ENCODE measurements at places on chromosomes 5 and 9.

- DNase-seq, result no peak
Measured at GRCh38 chr9:37425298-37425752, 2.8 kb downstream of the GRHPR start.

DNA sequence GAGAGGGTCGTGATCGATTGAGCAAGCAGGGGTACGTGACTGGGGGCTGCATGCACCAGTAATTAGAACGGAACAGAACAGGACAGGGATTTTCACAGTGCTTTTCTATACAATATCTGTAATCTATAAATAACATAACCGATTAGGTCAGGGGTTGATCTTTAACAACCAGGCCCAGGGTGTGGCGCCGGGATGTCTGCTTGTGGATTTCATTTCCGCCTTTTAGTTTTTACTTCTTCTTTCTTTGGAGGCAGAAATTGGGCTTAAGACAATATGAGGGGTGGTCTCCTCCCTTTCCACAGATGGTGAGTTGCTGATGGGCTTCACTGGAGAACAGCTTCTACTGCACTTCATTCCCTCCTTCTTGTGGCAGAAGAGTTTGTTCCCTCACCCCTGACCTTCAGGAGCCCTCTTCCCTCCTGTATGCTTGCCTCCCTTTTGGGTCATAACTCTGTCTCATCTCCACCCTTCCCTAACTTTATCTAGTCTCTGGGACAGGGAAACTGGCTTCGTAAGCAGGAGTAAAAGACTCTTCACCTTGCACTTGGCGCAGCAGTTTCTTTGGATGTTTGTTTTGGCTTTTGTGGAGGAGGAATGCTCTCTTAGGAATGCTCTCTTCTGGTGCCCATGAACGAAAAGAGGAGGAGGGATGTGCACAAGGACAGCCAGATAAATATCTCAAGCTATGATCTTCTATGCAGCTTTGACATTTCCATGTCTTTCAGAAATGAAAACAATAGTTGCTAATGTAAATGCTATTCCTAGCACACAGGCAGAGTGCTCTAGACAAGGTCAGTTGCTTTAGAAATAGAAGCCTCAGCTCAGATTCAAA lies 139.8 kb upstream of the RPS23 start:
- DNase-seq, result no peak

- DNase-seq, result no peak
Measured at GRCh38 chr5:157511651-157512644, 51.9 kb downstream of the NIPAL4 start.

DNA sequence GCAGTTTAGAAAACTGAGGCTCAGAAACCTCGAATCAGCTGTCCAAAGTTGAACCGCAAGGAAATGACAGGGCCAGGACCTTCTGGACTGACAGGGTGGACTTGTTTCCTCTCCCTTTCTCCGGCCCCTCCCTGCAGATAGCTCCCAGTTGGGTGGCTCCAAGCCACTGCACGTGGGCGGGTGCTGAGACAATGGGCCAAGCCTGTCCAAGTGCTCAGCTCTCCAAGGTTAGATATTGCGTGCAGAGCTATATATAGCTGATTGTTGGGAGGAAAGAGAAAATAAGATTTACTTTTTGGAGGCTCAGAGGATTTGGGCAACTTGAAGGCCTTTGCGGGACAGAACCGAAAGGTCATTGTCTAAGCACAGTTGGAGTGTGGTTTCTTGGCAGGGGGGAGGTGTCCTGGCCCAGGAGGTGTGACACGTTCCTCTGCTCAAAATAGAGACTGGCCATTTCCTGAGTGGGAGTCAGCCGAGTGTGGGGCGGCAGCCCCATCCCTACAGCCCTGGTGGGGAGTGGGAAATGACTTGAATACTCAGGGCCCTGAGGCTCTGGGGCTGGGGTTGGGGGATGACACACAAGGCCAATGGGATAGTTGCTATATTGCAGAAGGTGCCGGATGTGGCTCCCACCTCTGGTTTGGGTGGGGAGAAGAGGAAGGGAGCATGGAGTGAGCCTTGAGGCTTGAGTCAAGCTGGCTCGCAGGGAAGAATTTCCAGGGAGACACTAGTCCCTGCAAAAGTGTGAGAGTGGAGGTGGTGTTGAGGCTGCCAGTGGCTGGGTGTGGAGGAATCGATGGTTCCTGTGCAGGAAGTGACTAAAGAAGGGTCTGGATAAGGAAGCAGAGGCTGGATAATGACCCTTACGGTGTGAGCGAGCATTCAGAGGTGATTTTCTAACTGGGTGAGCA lies 44.4 kb upstream of the SMAD5 start:
- DNase-seq, result no peak

DNA sequence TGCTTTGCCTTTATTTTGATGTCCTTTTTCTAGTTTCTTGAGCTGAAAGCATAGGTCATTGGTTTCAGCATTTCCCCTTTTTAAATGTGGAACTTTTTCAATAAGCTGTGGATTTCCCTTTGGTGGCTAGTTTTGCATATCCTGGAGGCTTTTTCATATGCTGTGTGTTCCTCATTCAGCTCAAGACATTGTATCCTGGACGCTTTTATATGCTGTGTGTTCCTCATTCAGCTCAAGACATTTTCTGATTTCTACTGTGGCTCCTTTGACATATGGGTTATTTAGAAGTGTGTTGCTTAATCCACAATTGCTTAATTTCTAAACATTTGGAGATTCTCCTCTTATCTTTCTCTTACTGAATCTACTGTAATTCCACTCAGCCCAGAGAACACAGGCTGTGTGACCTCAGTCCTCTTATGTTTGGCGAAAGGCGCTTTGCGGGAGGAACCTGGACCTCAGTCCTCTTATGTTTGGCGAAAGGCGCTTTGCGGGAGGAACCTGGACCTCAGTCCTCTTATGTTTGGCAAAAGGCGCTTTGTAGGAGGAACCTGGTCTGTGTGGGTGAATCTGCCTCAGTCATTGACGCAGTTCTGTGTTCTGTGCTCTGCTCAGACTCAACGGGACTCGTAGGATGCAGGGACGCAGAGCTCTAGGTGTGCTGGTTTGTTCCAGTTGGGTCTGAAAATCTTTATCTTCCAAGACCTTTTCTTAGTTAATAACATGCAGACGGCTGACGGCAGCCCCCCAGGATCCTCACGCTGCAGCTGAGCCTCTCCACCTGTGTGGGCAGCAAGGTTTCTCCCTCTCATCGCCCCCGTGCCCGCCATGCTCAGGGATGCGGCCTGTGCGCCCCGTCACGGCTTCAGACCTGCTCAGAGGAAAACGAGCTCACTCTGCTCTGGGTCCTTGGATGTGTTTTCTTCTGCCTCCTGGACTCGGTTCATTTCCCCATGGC lies 6.0 kb upstream of the SLC9A3 start:
- peak; percentile 17 for DNase-seq

- no peak for DNase-seq
Measured at GRCh38 chr5:69074664-69075521, 18.9 kb upstream of the SLC30A5 start.

- DNase-seq, result no peak
Measured at GRCh38 chr9:37920471-37921167, 16.7 kb upstream of the SLC25A51 start.

- DNase-seq, result no peak
Measured at GRCh38 chr5:83471405-83472212, at the start of gene VCAN. Gene VCAN, plus strand, starts transcription at chr5:83471744. Its CDS starts 11,775 bp downstream, at chr5:83483519.

DNA sequence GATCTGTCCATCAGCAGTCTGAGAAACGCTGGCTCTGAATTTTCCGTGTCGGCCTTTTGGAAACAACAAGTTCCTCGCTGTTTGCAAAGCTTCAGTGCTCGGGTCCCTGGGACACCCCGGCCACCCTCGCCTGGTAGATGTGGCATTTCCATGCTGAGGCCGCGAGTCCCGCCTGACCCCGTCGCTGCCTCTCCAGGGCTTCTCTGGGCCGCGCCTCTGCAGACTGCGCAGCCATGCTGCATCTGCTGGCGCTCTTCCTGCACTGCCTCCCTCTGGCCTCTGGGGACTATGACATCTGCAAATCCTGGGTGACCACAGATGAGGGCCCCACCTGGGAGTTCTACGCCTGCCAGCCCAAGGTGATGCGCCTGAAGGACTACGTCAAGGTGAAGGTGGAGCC lies 4.7 kb downstream of the NTNG2 start:
- no peak for DNase-seq

GRCh38 chr9:127039492-127039891 lies 82.9 kb downstream of the ANGPTL2 start:
- no peak for DNase-seq

GRCh38 chr9:128687453-128687852 lies 1.6 kb upstream of the SET start:
- DNase-seq, result no peak

GRCh38 chr5:158879993-158880392 lies 219.7 kb downstream of the EBF1 start:
- no peak for DNase-seq

- DNase-seq, result no peak
Measured at GRCh38 chr9:16680975-16681651, 189.4 kb downstream of the BNC2 start.

- DNase-seq, result no peak
Measured at GRCh38 chr9:83220730-83221129, 157.8 kb upstream of the RASEF start.

- DNase-seq, result no peak
Measured at GRCh38 chr5:128579093-128579492, 41.0 kb upstream of the FBN2 start.

DNA sequence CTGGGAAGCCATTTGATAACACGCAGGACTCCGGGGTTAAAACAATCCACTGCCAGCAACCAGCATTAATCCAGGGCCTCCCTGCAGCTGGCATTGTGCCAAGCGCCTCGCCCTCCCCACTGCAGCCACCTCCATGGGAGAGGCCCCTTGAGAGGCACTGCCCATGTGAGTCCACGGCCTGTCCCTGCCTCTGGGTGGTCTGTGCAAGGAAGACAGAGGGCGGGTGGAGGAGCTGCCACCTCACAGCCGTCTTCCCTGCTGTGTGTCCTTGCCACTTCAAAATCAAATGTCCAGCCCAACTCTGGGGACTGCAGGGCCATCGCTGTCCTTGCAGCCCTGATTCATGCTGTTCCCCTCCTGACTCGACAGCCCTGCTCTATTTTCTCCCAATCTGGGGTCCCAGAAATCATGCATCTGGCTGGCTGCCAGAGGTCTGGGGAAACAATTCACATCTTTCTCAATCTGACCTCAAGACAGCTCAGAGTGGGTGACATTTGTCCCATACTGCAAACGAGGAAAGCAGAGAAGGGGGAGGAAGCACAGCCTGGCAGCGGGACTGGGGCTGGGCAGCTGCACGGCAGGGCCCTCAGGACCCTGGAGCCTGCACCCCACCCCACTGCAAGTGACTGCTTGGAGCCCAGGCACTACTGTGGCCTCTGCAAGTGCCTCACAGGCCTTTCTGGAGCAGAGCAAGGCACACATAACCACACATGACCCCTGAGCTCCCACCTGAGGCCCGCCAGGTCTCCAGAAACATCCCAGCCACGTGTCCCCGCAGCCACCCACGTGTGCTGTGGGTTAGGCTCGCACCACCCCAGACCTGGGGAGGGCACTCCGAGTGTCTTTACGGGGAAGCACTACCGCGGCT lies 15.7 kb downstream of the BRD3OS start:
- DNase-seq, result no peak

DNA sequence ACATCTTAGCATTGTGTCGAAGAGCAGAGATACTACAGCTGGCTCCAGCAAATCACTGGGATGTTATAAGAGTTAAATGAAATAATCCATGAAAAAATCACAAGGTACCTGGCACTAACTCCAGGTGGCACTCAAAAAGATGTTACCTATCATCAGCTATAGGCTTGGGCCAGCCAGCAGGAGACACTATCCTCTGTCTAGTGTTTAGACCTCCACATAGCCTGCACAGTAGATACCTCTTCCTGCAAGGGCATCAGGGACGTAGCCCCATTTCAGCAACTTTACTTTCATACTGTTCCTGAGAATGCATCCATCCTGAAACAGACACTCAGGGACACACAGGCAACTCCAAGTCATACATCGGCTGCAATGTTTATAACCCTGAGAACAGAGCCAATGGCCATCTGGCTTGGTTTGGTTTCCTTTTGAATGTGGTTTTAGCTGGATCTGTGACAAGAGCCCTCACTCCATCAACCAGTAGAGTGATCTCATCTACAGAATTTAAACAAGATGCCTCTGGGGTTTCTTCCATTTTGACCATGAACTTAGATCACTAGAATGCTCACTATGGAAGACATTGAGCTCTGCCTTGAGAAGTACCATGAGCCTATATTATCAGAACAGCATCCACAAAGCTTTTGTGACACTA lies 69.9 kb downstream of the TLE1 start:
- DNase-seq, result no peak

DNA sequence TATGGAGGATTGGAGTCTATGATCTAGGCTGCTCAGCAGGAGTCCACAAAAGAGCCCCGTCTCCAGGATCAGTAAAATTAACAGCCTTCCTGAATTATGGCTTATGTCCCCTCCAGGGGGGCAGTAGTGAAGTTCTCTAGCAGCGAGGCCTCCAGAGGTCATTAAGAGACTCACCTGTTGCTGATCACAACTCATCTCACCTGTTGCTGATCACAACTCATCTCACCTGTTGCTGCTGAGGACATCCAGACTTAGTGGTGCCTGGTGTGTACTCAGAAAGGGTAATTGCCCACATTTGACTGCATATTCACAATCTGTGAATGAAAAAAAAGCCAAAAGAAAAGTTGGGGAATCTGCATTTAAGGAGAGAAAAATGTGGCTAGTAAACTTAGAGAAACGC lies 129.5 kb downstream of the SMARCA2 start:
- DNase-seq, result no peak

DNA sequence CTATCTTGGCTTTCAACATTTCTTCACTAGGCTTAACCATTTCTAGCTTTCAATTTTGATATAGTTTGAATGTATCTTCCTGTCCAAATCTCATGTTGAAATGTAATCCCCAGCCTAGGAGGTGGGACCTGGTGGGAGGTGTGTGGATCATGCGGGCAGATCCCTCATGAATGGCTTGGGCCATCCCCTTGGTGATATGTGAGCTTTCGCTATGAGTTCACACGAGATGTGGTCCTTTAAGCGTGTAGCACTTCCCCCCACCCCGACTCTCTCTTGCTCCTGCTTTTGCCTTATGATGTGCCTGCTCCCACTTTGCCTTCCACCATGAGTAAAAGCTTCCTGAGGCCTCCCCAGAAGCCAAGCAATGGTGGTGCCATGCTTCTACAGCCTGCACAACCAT lies 40.6 kb downstream of the PHAX start:
- DNase-seq, result no peak

DNA sequence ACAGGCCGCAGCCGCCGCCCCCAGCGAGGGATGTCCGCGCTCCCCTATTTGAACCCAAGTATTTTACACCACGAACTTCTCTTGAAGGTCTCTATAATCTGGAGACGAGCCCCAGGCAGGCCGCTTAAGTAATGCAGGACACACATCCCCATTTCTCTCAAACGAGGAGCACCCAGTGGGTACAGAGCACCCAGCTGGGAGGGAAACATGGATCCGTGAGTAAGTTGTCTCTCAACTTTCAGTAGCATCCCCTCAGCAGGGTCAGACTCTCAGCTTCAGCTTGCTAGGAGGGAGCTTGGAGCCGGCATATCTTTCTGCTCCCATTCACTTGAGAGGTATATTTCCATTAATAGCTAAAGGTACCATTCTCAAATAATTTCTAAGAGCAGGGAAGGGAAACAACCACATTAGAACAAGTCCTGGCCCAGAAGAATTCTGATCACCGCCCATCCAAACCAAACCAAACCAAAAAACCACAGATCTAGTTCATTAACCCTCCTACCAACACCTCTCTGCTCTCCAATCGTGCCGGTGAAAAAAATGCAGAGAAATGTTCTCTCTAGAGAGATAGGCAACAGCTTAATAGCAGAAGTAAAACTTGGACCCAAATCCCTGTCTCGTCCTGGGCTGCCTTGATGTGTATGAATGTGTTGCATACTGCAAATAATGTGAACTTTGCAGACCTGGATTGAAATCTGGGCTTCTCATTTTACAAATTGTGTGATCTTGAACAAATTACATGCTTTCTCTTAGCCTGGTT lies 910 bp downstream of the TDRD7 start:
- DNase-seq, result no peak
